ENCODE measurements at places on chromosomes 11 and 22.

DNA sequence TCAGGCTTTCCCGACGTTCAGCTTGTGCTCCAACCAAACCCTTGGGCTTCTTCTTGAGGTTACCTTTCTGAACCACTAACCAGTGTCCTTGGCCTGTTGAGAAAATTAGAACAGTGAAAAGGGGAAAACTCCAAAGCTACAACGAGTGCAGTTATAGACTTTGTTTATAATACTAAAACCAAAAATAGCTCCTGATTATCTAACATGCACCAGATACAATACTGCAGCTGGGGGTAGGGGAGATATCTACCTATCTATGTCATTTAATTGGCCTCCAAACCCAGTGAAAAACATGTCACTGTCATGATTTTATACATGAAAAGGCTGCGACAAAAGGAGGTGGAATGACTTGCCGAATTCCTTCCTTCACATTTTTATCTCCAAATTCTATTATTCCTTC lies 11.9 kb downstream of the XRRA1 start:
- no peak for DNase-seq

GRCh38 chr11:96238563-96239135 lies 104.3 kb downstream of the MAML2 start:
- no peak for DNase-seq

DNA sequence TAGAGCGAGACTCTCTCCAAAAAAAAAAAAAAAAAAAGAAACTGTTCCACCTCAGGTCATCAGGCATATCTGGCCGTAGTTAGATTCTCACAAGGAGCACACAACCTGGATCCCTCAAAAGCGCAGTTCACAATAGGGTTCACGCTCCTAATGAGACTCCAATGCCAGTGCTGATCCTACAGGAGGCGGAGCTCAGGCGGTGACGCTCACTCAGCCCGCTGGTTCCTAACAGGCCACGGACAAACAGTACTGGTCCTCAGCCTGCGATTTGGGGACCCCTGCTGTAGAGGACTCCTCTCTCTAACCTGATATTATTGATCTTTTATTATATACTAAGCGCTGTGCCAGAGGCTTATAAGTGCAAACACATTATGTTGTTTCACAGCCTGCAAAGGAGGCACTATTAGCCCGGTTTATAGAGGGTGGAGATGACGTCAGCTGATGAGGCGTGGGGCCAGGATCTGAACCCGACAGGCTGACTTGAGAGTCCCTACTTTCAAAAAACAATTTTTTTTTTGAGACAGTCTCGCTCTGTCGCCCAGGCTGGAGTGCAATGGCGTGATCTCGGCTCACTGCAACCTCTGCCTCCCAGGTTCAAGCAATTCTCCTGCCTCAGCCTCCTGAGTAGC lies 4.9 kb upstream of the MAFF start:
- no peak for DNase-seq

- no peak for DNase-seq
Measured at GRCh38 chr11:1481861-1482441, 4.6 kb downstream of the MOB2 start.

DNA sequence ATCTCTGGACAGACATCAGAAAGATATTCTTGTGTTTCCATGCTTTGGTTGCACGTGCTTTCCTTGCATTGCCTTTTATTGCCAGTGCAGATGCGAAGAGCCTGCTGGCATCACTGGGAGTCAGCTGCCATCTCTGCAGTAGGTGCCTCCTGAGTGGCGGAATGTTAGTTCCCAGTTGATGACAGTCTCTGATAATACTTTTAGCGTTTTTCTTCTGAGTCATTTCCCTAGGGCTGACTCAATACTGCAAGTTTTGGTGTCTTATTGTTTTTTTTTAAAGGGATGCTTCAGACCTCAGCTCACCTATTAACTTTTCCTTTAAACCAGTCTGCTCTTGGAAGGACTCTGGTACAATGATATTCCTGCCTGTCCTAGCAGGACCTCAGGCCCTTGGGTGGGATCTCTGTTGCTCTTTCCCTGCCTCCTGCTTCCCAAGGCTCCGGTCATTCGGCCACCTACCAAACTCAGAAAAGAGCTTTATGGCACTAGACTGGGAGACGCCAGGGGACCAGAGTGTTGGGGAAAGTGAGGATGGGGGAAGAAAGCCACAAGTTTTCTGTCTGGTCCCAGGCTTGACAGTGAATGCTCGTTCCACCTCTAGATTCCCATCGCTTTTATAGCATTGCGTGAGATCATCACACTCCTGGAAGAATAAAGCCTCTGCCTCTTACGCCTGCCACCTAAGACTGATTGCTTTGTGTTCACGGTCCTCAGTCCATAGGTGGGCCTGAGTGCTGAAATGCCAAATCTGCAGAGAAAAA lies 308.7 kb downstream of the DDX10 start:
- DNase-seq, result peak; percentile 40

DNA sequence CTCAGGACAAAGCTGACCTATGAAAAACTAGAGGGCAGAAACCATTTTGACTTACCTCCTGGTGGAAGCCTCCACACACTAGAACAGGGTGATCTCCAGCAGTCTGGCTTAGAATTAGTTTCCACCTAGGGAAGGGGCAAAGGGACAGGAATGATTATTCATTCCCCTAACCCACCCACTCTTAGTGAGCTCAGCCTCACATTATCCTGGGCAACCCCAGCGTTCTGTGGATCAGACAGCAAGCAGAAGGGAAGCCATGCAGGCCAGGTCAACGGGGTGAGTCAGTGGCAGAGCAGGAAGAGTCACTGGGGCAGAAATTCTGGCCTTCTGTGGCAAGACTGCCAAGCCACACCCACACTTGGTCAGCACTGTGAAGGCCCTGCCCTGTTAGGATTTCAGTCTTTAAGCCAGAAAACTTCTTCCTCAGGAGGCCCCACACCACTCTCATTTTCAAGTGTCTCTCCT lies 10.5 kb downstream of the NUMA1 start:
- peak; percentile 39 for DNase-seq

GRCh38 chr11:7632211-7632610 lies 41.1 kb downstream of the CYB5R2 start:
- no peak for DNase-seq

DNA sequence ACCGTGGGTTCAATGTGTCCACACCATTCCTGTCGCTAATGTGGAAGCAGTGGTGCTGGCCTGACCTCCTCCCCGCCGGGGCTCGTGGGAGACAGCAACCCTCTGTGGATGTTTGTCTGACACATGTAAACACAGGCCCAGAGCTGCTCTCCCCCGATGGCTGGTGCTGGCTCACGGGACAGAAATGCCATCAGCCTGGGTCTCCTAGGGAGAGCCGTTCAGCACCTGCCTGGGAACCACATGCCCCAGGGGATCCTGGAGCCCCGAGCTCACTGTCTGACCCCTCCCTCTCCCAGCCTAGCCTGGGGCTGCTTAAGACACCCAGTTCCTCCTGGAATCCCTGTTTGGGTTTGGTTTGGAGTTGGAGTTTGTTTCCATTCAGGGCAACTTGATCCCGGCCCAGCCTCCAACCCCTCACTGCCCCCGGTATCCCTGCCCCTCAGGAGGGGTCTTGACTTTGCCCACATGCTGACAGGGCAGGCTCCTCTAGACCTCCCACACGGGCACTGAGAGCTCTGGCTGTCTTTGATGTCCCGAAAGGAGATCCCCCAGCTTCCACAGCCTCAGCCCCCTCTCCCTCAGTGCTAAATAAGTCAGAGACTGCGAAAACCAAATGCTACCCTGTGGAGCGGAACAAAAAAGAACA lies 50.9 kb upstream of the WNT11 start:
- DNase-seq, result no peak

DNA sequence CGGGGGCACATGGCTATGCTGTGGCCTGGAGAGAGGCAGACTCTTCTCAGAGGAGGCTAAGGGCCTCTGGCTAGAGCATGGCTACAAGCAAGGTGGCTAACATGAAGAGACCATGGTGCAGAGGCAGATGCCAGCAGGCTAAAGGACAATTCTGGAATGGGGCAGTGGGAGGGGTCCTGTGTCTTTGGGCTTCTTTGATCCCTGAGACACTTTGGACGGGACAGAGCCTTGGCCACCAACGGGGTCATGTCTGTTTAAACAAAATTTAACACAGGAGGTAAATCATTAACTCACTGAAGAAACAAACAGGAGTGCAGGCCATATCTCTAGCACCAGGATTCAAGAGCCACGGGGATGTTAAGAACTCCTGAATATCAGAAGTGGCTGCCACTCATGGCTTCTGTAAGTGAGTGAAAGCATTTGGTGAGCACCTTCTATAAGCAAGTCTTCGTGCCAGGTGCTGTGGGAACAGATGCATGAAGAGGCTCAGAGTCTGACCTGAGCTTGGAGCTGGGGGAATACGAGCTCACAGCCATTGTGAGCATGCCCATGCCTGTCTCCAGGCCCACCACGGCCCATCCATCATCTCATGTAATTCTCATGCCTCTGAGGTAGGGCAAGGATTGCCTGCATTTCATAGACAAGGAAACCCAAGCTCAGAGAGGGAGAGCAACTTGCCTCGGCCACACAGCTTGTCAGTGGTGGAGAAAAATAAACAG lies 18.3 kb upstream of the ZNRF3 start:
- DNase-seq, result no peak

DNA sequence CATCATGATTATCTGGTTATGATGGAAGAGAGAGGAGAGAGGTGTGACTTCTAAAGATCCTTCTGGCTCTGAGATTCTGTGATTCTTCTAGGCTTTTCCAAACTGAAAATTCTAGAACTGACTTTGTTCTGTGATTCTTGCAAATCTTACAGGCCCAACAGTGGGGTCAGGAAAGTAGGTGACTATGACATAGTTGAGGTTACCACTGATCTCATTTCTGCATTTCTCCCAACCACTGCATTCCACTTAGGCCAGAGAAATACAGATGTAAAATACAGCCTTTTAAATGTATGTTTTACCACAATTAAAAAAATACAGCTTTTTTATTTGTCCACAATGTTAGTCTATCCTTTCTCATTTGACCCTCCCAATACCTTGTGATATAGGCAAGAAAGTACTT lies 83.7 kb downstream of the STIM1 start:
- DNase-seq, result no peak

DNA sequence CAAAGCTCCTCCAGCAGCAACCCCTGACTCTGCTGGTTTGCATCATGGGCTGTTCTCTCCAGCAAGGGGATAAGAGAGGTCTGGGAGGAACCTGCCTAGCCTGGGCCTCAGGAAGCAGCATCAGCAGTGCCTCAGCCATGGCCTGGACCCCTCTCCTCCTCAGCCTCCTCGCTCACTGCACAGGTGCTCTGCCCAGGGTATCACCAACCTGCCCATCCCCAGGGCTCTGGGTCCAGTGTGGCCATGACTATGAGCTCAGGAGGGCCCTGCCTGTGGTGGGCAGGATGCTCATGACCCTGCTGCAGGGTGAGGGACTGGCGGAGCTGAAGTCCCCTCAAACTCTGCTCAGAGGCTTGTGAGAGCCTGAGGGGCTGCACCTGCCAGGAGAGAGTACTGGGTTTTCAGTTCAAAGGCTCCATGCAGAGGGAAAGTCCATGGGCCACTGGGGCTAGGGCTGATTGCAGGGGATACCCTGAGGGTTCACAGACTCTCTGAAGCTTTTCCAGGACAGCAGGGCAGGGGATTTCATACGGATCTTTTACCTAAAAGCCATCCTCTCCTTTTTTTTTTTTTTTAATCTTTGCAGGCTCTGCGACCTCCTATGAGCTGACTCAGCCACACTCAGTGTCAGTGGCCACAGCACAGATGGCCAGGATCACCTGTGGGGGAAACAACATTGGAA lies 115.8 kb upstream of the IGLL5 start:
- no peak for DNase-seq

DNA sequence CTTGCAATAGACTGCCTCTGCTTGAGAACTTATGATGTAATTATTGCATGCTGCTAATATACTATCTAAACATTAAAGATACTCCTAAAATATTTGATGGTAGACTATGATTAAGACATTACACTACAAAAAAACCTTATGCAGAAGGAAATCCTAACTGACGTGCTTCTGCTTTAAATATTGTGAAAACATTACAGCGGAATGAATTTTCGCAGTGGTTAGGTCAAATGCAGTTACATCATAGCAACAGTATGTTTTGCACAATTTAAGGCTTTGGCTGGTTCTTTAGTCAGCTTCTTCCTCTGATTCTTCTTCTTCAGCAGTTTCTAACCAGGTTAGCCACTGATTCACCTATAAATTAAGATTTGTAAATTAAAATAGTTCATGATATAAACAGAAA lies 11.2 kb downstream of the EIF4G2 start:
- no peak for DNase-seq

DNA sequence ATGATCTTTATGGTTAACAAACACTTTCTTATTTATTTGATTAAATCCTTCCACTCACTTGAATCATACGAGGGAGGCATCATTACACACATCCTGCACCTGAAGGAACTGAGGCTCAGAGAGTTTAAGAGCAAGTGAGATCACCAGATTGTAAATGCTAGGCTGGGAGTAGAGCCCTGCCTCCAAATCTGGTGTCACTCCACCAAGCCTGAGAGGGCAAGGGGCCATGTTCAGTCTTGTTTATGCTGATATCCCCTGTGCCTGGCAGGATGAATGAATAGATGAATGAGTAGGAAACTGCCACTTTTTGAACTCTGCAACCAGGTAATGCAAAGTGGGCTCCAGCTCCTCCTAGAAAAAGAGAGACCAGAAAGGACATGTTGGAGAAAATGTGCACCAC lies 59.1 kb downstream of the RASSF10 start:
- no peak for DNase-seq

- no peak for DNase-seq
Measured at GRCh38 chr11:113153847-113154246, 160.5 kb upstream of the TTC12 start.

DNA sequence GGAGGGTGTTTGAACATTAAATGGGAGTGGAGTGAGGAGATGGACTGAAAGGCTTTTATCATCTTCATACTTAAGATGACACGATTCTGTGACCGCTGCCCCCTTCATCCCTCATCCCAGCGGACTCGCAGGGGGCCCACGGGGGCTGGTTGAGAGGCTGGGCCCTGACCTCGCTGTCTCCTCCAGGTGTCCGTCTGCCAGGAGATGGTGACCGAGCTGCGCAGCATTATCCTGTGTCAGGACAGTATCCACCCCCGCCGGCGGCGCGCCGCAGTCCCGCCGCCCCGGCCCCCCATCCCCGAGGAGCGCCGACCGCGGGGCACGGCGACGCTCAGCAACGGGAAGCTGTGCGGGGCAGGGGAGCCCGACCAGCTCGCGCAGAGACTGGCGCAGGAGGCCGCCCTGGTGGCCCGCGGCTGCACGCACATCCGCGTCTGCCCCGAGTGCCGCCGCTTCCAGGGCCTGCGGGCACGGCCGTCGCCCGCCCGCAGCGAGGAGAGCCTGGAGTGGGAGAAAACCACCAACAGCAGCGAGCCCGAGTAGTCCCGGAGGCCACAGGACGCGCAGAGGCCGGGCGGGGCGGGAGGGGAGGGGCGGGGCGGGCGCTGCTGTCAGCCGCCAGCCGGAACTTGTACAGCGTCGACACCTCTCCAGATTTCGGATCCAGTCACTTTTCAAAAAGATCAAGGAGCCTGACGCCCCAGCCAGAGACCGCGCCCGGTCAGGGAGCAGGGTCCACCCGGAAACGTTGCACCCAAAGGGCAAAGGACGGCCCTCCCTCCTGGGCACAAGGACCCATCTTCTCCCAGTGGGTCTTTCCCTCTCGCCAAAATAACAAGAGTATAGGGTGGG lies 38.0 kb upstream of the TBCEL start:
- DNase-seq, result no peak

- no peak for DNase-seq
Measured at GRCh38 chr11:1622086-1622485, at the start of gene KRTAP5-4. TSS of gene KRTAP5-4 (minus strand) at chr11:1622138. CDS start at chr11:1622093, 45 bp downstream.

GRCh38 chr11:73154178-73154577 lies 12.1 kb upstream of the FCHSD2 start:
- no peak for DNase-seq

- no peak for DNase-seq
Measured at GRCh38 chr22:49678137-49678841, 149.4 kb downstream of the BRD1 start.

All from T1000 (cell line).